Cardiac muscle cell (in vitro differentiated cells and primary cell): ENCODE measurements at places on chromosomes 16 and 17. TPM values are rescaled to one million over a fixed set of nuclear protein-coding genes. Genes with fewer than 3 reads are reported as not detected.

The TEFM gene
- total RNA-seq, result 15.6 and 18.1 TPM in 2 replicates

The PDIA2 gene
- total RNA-seq, result 0.78 and 3.2 TPM in 2 replicates

The FOXC2 gene
- total RNA-seq, result 0.56 and 2.4 TPM in 2 replicates

The PIK3R6 gene
- total RNA-seq, result not detected in 2 replicates

The FMNL1 gene
- total RNA-seq, result 0.51 and 0.95 TPM in 2 replicates

GRCh38 chr16:68083861-68084503 lies 1.2 kb upstream of the NFATC3 start:
- peak; percentile 28 for DNase-seq

- DNase-seq, result peak; percentile 44
Measured at GRCh38 chr16:24900230-24900629, 54.5 kb downstream of the SLC5A11 start.

DNA sequence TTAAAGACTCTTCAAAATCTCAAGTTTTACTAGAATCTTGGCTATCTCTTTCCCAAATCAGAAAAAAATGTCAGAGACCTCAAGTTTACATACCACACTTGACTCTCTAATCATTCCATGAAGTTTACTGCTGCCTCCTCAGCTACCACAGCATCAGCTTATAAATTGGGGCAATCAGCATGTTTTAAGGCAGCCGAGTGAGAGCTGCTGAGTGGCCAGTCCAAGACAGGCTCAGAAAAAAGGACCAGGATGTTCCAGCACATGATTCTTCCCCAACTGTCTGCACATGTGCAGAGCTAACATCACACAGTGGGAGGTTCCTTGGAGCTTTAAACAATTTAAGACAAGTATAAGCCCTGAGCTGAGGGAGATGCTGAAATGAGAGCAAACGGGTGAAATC lies 140.6 kb upstream of the NUDT7 start:
- DNase-seq, result no peak

- DNase-seq, result peak; percentile 33
Measured at GRCh38 chr16:85028685-85029407, 1.3 kb downstream of the KIAA0513 start.

- no peak for DNase-seq
Measured at GRCh38 chr17:82692268-82692667, 6.2 kb downstream of the RAB40B start.

DNA sequence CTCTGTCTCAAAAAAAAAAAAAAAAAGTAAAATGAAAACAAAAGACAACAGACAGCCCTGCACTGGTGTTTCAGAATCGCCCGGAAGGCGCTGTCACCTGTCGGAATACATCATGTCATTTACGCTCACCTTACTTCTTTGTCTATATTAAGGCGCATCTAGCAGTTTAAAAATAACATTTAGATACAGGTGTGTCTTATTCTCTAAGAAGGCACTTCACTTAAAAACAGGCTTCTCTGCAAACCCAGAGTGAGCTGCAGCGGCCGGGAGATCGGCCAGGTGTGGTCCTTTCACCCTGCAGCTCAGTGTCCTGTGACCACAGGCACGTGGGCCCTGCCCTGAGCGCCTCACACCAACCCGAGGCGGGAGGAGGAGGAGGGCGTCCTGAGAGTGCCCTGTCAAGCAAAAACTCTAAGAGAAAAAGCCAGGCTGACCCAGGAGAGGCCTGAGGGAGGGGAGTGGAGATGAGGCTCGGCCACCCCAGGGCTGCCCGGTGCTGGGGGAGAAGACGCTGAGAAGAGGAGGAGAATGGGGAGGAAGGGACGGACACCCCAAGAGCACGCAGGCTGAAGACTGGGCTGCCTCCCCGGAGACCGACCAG lies 3.3 kb upstream of the LMF1 start:
- no peak for DNase-seq

GRCh38 chr17:63189082-63189481 lies 223.0 kb downstream of the TANC2 start:
- peak; percentile 53 for DNase-seq

DNA sequence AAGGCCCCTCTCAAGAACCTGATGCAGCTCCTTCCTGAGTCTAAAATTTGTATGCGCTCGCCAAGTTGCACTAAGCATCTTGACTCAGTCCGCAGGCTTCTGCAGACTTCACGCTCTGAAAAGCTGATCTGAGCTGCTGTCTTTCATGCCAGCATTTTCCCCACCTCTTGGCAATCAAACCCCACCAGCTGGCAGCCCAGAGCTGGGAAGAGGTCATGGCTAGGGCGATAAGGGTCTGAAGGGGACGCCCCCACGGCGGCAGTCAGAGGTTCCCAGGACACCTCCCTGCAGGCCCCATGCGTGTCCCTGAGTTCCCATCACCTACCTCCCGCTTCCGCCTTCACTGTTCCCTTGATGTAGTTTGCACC lies 5.1 kb upstream of the UNC13D start:
- no peak for DNase-seq

- DNase-seq, result no peak
Measured at GRCh38 chr17:31397256-31397939, 5.9 kb downstream of the RAB11FIP4 start.

- DNase-seq, result no peak
Measured at GRCh38 chr16:51937771-51938170, 609.2 kb downstream of the TOX3 start.

DNA sequence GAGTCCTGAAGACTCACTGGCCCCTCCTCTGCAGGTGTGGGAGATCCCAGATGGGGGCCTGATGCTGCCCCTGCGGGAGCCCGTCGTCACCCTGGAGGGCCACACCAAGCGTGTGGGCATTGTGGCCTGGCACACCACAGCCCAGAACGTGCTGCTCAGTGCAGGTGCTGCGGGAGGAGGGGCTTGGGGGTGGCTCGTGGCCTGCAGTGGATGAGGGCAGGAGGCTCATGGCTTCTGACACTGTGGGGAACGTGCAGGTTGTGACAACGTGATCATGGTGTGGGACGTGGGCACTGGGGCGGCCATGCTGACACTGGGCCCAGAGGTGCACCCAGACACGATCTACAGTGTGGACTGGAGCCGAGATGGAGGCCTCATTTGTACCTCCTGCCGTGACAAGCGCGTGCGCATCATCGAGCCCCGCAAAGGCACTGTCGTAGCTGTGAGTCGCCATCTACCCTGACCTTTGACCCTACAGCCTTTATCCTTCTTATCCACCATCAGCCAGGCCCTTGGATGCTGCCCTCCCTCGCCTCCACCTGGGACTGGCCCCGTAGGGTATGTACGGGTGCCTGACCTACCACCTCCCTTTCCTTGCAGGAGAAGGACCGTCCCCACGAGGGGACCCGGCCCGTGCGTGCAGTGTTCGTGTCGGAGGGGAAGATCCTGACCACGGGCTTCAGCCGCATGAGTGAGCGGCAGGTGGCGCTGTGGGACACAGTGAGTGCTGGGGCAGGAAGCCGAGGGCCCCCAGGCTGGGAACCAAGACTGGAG lies 3.6 kb downstream of the CORO1A start:
- DNase-seq, result peak; percentile 51

DNA sequence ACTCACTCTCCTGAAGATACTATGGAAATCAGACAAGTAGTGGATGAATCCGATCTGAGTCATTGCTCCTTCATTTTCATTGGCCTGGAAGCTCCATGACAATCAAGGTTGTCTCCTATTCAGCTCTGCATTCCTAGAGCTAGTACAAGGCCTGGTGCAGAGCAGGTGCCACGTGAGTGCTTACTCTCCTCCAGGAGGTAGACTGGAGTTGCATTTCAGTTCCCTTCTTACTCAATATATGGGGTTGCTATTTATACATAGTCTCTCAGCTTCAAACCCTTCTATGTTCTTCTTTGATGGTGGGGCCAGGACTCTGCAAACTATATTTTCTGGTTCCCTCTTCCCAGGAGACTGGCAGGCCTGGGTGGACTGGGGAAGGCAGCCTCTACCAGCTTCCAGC lies 148.3 kb downstream of the ASIC2 start:
- DNase-seq, result no peak
